GOT3 (cell line): ENCODE measurements at places on chromosomes 12 and 14.

DNA sequence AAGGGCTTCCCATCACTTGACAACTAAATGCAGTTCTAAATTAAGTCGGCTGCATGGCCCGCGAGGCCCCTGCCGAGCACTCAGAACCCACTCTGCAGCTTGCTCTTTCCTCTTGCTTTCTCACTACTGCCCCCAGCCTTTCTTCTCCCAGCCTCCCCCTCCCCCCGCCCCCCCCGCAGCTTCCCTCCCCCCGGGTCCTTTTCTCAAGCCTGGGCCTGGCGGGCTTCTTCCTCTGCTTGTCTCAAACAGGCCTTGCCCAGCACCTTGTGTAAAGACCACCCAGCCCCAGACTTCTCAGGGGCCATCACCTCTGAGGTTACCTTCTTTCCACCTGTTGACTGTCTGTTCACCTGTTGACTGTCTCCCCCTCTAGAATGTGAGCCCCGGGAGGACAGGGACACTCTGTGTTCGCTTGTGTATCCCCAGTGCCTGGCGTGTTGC, 1.1 kb downstream of the CYP46A1 start:
- no peak for DNase-seq

GRCh38 chr14:50906326-50907065, 34.6 kb downstream of the ABHD12B start:
- DNase-seq: no peak

DNA sequence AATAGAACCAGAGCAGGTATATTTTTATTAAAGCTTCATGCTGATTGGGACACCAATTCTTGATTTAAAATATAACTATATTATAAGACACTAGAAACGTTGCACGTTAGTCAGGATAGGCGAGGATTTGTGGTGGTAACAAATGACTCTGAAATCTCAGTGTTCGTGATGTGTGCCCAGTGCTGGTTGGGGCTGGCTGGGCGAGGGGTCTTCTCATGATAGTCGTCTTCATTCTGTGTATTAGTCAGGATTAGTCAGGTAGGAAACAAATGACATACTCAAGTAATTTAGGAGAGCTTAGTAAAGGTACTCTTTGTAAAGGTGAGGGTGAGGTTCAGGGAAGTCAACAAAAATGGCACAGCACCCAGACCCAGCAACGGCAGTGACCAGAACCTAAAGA, 73.9 kb upstream of the HIF1A start:
- no peak for DNase-seq

GRCh38 chr12:89351489-89352241, 636 bp downstream of the DUSP6 start:
- DNase-seq: no peak

- no peak for DNase-seq
These were observed 60.5 kb downstream of the CACNA1C start for GRCh38 chr12:2113119-2113912.

GRCh38 chr14:23704890-23705289, 68.7 kb downstream of the DHRS2 start:
- DNase-seq: no peak

GRCh38 chr12:132662901-132663755, 24.0 kb downstream of the POLE start:
- no peak for DNase-seq

DNA sequence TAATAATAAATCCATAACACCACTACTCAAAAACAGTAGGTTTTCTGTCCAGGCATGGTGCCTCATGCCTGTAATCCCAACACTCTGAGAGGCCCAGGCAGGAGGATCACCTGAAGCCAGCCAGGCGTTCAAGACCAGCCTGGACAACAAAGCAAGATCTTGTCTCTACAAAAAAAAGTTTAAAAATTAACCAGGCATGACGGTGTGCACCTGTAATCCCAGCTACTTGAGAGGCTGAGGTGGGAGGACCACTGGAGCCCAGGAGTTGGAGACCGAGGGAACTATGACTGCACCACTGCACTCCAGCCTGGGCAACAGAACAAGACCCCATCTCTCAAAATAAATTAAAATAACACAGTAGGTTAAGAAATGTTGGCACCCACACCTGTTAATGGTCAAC, 44.5 kb upstream of the AP4S1 start:
- no peak for DNase-seq

DNA sequence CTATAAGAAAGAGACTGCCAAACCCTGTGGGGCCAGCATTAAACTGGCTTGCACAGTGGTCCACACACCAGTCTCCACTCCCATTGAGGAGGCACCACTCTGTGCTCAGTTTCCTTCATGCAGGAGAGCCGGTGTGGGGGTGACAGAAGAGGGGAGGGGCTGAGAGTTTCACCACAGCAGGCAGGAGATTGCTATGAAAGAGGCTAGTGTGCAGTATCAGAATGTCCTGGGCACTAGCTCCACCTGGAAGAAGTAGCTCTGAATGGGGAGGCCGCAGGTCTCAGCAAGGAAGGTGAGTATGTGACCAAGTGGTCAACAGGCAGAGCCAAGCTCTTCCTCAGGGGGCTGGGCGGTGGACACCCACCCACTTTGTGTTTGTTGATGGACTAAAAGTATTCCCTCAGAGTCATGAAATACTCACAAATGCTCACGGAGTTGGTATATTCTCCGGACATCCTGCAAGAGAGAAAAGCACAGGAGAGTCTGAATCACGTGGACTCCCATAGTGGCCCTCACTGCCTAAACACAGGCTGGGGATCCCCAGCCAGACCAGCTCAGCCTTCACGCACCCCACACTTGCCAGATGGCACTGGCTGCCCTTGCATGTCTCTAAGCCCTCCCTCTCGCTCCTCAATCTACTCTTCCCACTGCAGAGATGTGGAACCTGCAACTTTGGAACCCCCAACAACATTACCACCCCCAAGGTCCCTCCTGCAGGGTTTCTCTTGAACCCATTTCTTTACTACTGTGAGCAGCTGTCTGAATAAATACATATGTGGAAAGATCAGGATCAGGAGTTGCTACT, 7.8 kb upstream of the KRT72 start:
- no peak for DNase-seq

DNA sequence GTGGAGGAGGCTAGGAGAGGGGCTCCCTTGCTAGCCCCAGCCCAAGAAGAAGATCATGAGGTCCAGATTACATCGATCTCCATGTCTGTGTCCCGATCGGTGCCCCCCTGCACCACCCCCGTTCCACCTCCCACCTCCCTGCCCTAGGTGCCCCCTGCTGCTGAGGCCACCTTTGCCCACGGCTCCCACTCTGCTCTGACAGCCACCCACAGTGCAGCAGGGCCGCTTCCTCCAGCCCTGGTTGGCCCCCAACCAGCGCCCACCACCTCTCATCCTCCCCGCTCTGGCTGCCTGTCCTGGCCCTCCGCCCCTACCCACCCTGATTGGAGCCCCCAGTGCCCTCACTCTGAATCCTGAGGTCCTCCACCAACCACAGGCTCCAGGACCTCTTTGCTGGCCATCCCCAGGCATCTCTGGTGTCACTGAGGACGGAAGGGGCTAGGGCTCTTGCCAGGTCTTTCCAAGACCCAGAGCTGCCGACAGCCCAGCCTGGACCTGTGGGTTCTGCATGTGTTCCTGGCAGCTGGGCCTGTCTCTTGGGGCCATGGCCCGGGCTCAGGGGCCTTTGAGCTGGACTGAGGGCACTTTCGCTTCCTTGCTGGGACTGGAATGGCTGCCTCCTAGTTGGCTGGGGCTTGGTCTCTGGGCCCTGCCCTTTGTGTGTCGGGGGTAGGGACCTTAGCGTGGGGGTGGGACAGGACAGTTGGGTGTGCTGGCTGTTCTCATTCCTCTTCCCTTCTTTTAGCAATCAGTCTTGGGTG, 7.2 kb upstream of the PLXNC1 start:
- no peak for DNase-seq

GRCh38 chr14:34732802-34733201, 18.4 kb upstream of the CFL2 start:
- DNase-seq: no peak

- no peak for DNase-seq
These were observed 178.0 kb downstream of the CAND1 start for GRCh38 chr12:67447180-67447579.

- no peak for DNase-seq
These were observed 371.3 kb downstream of the GRIN2B start for GRCh38 chr12:13609894-13610679.

GRCh38 chr12:66663611-66664010, 15.3 kb downstream of the GRIP1 start:
- DNase-seq: no peak

DNA sequence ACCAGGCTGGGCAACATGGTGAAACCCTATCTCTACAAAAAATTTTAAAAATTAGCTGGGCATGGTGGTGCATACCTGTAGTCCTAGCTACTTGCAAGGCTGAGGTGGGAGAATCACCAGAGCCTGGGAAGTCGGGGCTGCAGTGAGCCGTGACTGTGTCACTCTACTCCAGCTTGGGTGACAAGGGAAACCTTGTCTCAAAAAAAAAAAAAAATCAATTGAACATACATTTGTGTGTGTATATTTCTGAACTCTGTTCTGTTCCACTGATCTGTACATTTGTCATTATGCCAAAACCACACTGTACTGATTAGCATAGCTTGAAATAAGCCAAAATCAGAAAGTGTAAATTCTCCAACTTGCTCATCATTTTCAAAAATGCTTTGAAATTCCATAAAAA, 254.6 kb downstream of the SOX5 start:
- DNase-seq: no peak

- no peak for DNase-seq
These were observed 1817.4 kb upstream of the FLRT2 start for GRCh38 chr14:83712418-83713129.

- DNase-seq: peak; percentile 57
These were observed at the start of gene MCRS1 for GRCh38 chr12:49567611-49568441. MCRS1 (minus strand) TSS chr12:49568142; CDS start chr12:49566731, 1,411 bp downstream.

GRCh38 chr12:99736760-99737269, 89.3 kb downstream of the GARIN6 start:
- no peak for DNase-seq

GRCh38 chr12:15752785-15753184, 36.4 kb downstream of the EPS8 start:
- DNase-seq: no peak

DNA sequence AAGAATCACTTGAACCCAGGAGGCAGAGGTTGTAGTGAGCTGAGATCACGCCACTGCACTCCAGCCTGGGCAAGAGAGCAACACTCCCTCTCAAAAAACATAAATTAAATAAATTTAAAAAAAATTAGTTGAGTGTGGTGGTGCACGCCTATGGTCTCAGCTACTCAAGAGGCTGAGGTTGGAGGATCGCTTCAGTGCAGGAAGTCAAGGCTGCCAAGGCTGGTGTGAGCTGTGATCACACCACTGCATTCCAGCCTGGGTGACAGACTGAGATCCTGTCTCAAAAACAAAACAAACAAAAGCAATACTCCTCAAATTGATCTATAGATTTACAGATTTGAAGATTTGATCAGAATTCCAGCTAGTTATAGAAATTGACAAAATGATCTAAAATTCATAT, 92.7 kb upstream of the RESF1 start:
- DNase-seq: no peak

- DNase-seq: no peak
These were observed 32.8 kb downstream of the CCDC91 start for GRCh38 chr12:28223025-28223554.

DNA sequence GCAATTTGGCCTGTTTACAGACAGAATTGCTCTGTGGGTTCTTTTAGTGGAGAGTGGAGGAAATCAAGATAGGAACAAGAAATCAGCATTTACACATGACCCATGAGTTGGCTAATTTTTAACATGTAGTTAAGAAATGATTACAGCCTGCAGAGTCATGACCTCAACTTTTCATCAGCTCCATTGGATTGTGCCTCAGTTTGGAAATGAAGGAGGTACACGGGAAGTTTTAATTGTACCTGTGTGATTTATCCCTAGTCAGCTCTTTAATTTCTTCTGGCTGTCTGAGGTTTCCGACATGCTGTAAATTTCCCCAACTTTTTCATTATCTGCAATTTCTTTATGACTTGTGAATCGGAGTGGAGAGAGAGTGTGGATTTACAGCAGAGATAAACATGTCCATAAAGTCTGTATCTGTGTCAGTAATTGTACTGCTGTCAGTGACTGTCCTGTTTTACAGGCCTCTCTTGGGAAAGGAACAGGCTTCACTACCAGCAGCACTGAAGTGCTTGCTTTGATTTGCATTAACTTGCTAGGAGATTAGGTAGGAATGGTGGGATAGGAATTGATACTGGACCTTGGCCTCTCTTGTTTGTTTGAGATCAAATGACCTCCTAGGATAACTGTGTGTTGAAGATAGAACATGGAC, 49.2 kb downstream of the LIN52 start:
- DNase-seq: no peak

GRCh38 chr14:94974893-94975292, 182.4 kb downstream of the DICER1 start:
- DNase-seq: no peak

GRCh38 chr12:124170760-124171159, 124.1 kb upstream of the RFLNA start:
- no peak for DNase-seq

DNA sequence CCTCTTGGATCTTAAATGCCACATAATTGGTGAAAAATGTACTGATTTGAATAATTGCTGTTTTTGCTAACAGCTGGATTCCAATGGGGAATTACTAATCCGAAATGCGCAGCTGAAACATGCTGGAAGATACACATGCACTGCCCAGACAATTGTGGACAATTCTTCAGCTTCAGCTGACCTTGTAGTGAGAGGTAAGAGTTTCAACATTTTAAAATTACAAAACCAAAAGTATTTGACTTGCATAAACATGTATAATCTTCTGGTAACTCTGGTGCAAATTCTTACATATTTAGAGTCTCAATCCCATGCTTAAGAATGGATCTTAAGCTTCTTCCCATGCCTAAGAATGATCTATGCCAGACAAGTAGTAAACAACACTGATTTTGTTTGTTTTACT, 229.1 kb upstream of the PDZRN4 start:
- no peak for DNase-seq

DNA sequence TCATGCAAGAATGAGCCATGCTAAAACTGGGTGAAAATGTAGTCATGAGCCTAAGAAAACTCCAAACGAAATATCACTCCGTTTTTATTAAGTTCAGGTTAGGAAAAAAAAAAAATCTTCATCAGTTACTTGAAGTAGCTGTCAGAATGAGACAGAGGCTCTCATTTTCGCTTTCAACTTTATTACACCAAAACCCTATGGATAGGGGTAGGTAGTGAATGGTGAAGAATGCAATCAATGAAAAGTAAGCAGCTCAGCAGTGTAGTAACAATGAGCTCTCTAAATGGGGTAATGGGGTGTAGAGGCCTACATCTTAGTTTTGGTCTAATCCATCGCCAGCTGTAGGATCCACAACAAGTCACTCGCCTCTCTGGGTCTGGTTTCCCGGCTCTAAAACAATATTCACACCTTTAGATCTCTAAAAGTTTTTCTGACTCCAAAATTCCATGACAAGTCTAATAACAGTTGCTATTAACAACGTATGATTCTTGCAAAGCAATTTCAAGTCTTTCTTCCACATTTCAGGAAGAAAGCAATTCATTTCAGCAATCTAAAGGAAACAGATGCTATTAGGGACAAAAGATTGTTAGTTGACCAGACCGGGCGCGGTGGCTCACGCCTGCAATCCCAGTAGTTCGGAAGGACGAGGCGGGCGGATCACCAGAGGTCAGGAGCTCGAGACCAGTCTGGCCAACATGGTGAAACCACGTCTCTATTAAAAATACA, 1.7 kb downstream of the BTBD7 start:
- no peak for DNase-seq

- no peak for DNase-seq
These were observed 403.1 kb downstream of the BCL11B start for GRCh38 chr14:98868866-98869265.

- no peak for DNase-seq
These were observed 1.0 kb downstream of the WBP11 start for GRCh38 chr12:14802247-14802646.

- DNase-seq: no peak
These were observed 13.8 kb downstream of the NGDN start for GRCh38 chr14:23483236-23483854.
